Kasumi-1 (cell line): ENCODE measurements at places on chromosomes 3 and 15.

- no peak for DNase-seq
Measured at GRCh38 chr3:33786565-33787327, 11.7 kb upstream of the PDCD6IP start.

GRCh38 chr3:129747992-129748391, 141.5 kb upstream of the PLXND1 start:
- no peak for DNase-seq

DNA sequence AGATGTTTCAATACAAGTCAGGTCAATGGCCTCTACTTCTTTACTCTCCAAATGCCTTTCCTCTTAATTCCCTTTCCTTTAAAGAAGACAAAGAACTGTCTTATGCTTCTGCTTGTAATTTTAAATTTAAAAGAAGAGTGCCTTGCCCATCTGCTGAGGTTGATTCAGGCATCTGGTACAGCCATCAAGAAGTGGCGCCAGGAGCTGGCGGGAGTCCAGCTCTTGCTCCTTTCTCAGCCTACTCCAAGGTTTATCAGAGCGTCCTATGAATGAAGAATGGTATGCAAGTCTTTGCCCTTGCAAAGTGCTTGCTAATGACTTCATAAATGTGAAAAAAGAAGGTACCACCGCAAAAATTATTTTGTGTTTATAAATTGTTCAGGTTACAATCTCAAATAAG, 294.6 kb upstream of the TGFBR2 start:
- DNase-seq: no peak

GRCh38 chr3:28348265-28348628, 274 bp upstream of the ZCWPW2 start:
- no peak for DNase-seq

GRCh38 chr3:40753291-40753770, 228.6 kb downstream of the ZNF621 start:
- DNase-seq: no peak

- DNase-seq: no peak
Measured at GRCh38 chr3:52162250-52162872, 8.1 kb upstream of the POC1A start.

DNA sequence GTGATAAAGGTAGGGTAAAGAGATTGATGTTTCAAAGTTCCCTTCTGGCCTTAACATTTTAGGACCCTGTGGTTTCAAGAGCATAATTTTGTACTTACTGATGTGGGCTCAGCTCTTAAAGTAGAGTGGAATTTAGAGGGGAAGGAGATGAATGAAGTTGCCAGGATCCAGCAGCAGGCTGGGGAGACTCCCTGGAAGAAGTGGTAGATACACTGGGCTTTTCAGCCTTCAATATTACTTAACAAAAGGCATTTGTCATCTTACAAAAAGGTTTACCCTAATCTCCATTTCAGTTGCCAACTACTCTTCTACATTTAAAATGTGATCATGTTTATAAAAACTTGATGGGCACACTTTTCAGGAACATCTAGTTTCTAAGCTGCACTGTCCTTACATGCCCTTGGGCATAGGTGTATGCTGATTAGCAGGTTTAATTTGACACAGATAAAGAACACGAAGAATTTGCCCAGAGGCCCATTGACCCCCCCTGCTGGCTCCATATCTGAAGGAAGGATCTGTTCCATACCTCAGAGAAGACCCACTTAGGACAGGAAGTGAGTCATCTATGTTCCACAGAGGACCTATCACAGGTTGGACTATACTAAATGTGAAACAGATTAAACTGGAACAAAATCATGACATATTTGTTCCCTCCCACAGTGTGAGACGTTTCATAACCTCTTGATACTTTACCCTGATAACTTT, 93.0 kb upstream of the LPP start:
- peak; percentile 24 for DNase-seq
